ENCODE measurements at places on chromosomes 3 and 15. TPM values are rescaled to one million over a fixed set of nuclear protein-coding genes. Genes with fewer than 3 reads are reported as not detected.

Gene PAQR9
- total RNA-seq = not detected

Gene ATP13A4
- 10.4 TPM for total RNA-seq

DNA sequence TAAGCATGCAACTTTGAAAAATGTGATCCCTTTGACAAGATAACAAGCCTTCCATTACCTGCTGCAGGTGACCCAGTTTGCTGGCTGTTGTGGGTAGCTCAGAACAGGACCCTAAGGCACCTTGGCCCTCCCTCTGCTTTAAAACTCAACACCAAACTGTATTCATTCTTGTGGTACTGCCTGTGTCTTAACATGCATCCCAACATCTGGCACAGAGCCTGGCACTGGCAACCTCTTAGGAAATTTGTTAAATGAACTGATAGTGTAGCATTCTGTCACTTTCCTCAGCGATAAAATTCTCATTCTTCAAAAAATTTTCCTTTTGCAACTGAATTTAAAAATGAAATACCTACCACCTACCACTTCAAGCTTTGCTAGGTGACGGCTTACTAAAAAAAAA is 287.3 kb upstream of the ADAMTS9 start:
- DNase-seq = no peak

DNA sequence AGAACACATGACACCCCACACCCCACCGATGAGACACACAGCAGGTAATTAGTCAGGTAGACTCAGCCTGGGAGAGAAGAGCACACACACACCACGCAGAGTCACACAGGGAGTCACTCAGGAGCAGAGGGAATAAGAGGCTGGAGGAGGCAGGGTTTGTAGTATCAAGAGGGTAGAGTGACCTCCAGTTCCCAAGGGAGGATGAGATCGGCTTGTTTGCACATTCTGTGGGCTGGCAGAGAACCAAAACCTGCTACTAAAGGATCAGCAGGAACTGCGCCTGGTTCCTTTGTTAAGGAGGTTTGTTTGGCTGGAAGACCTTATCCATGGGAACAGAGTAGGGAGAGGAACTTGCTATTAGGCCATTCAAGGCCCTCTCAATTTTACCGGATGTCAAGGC is 281.4 kb upstream of the SLCO3A1 start:
- no peak for DNase-seq
